PC-3 (cell line): ENCODE measurements at places on chromosomes 1 and 21. TPM values are rescaled to one million over a fixed set of nuclear protein-coding genes. Genes with fewer than 3 reads are reported as not detected.

DNA sequence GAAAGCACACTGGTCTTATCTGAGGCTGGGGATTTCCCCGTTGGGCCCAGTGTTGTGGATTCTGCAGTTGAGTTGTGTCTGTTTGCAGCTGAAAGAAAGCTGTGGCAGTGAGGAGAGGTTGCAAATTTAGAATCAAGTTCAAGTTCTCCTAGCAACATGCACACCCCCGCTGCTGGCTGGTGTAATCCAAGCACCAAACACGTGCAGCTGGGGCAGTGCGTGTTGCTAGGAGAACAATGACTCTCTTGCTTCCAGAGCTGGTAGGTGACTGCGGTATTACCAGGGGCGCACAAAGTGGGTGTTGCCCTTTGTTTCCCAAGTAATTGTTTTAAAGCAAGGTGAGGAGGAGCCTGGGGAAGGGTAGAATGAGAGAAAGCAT, 91.5 kb downstream of the IER5 start:
- H3K4me3 ChIP-seq: no peak overlapping the region
- no peaks in the 10 kb centered on the region for H3K4me1 ChIP-seq
- DNase-seq: no peak
- H3K27me3 ChIP-seq: no peaks in the 10 kb centered on the region
- H3K27ac ChIP-seq: no peak overlapping the region

- no peak for DNase-seq
- no peaks in the 10 kb centered on the region for H3K27me3 ChIP-seq
- no peak overlapping the region for H3K4me3 ChIP-seq
- no peaks in the 10 kb centered on the region for H3K36me3 ChIP-seq
- no peaks in the 10 kb centered on the region for H3K4me1 ChIP-seq
Observed at GRCh38 chr1:213266983-213267772, 216.1 kb downstream of the RPS6KC1 start.

GRCh38 chr1:86151427-86151826, 5.1 kb downstream of the COL24A1 start:
- DNase-seq: no peak
- H3K4me3 ChIP-seq: no peak overlapping the region
- peaks cover 9% of the 10 kb centered on the region for H3K4me1 ChIP-seq
- H3K27ac ChIP-seq: no peak overlapping the region
- H3K27me3 ChIP-seq: peaks cover 39% of the 10 kb centered on the region

DNA sequence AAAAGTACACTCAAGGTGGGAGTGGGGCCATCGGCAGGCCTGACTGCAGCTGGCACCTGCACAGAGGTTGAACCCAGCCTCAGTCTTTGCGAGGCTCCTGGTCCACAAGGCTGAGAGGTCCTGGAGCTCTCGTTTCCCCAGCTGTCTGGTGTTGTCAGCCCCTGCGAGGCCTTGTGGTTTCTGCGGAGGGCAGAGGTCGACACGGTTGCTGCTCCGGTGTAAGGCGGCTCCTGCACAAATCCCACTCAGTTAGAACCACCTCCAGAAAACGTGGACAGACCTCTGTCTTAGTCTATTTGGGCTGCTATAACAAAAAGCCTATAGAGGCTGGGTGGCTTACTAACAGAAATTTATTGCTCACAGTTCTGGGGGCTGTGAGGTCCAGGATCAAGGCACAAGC, 5.8 kb downstream of the KIAA1614 start:
- H3K4me1 ChIP-seq: no peaks in the 10 kb centered on the region
- no peak overlapping the region for H3K4me3 ChIP-seq
- no peaks in the 10 kb centered on the region for H3K36me3 ChIP-seq
- DNase-seq: no peak
- H3K27me3 ChIP-seq: no peaks in the 10 kb centered on the region
- no peak overlapping the region for H3K27ac ChIP-seq

DNA sequence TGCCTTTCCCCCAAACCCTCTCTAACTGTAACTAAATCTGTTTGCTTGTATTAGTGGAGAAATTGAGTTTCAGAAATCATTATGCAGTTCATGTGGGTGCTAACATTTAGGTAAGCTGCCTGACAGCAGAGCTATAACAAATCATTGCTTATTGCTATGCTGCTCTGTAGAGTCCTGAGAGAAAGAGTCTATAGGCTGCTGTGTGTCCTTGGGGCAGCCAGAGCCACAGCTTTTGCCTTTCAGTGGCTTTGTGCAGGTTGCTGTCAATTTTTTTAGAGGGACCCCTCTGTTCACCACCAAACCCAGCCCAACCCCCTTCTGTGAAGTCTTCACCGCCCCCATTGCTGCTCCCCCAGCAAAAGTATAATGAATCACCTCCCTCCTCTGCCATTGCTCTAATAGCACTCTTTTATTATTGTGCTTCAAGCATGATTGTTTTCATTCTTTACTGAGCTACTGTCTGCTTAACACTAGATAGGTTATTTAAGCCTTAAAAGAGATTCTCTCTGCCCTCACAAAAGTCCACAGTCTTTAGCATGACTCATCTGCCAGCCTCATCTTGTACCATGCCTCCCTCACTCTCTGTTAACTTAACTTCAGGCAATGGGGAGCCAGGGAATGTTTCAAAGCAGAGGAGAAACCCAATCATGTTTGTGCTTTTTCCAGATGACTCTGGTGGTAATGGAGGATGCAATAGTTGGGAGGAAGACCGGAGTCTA, 38.6 kb downstream of the DIRAS3 start:
- no peaks in the 10 kb centered on the region for H3K27me3 ChIP-seq
- no peaks in the 10 kb centered on the region for H3K4me1 ChIP-seq
- no peak for DNase-seq
- no peak overlapping the region for H3K4me3 ChIP-seq
- no peaks in the 10 kb centered on the region for H3K36me3 ChIP-seq

GRCh38 chr21:16569679-16570078, 839.9 kb downstream of the USP25 start:
- H3K27me3 ChIP-seq: no peaks in the 10 kb centered on the region
- H3K4me1 ChIP-seq: peaks cover 6% of the 10 kb centered on the region; the same call in 1 of the 2 replicates
- H3K36me3 ChIP-seq: no peaks in the 10 kb centered on the region
- no peak overlapping the region for H3K4me3 ChIP-seq
- DNase-seq: no peak

HES3 gene
- total RNA-seq: not detected in 2 replicates

DNA sequence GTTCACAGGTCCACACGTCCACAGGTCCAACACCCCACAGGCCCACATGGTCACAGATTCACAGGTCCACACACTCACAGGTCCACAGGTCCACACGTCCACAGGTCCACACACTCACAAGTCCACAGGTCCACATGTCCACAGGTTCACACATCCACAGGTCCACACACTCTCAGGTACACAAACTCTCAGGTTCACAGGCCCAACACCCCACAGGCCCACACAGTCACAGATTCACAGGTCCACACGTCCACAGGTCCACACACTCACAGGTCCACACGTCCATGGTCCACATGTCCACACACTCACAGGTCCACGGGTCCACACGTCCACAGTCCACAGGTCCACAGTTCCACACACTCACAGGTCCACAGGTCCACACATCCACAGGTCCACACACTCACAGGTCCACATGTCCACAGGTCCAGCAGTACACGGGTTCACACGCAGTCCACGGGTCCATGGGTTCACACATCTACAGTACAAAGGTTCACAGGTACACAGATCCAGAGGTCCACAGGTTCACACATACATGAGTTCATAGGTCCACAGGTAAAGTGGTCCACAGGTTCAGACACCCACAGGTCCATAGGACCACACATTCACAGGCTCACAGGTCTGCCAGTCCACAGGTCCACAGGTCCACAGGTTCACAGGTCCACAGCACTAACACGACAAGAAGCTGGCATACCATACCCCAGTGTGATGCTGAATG, 39.3 kb upstream of the COL6A2 start:
- H3K27ac ChIP-seq: peak overlapping the region; percentile 97
- no peak overlapping the region for H3K4me3 ChIP-seq
- no peak for DNase-seq

DNA sequence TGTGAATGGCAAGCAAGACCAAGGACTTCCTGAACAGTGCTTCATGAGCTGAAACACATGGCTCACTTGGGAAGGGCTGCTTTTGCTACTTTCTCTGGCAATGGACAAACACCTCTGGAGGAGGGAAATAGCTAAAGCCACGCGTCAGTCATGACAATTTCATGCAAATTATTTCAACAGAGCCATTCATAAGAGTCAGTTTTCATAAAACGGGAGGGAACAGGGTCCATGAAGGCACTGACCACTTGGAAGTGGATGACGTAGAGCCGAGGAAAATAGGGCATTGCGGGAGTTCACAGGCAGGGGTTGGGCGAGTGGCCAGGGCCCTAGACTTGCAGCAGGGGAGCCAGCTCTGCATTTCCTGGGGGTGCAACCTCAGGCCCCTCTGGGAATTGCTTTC, 43.9 kb downstream of the SDC3 start:
- H3K4me1 ChIP-seq: no peaks in the 10 kb centered on the region
- DNase-seq: no peak
- H3K36me3 ChIP-seq: no peaks in the 10 kb centered on the region
- no peaks in the 10 kb centered on the region for H3K27me3 ChIP-seq

- no peaks in the 10 kb centered on the region for H3K36me3 ChIP-seq
- H3K27me3 ChIP-seq: no peaks in the 10 kb centered on the region
- H3K4me3 ChIP-seq: no peak overlapping the region
- H3K27ac ChIP-seq: no peak overlapping the region
Observed at GRCh38 chr1:8988618-8988967, 37.6 kb downstream of the SLC2A7 start.

GRCh38 chr1:222010306-222010705, 268.4 kb upstream of the DUSP10 start:
- peak overlapping the region; percentile 28 for H3K27ac ChIP-seq
- no peak overlapping the region for H3K4me3 ChIP-seq
- H3K27me3 ChIP-seq: no peaks in the 10 kb centered on the region

TMEM125 gene
- total RNA-seq: 8.6 and 9.8 TPM in 2 replicates

CFHR1 gene
- total RNA-seq: not detected in 2 replicates

DNA sequence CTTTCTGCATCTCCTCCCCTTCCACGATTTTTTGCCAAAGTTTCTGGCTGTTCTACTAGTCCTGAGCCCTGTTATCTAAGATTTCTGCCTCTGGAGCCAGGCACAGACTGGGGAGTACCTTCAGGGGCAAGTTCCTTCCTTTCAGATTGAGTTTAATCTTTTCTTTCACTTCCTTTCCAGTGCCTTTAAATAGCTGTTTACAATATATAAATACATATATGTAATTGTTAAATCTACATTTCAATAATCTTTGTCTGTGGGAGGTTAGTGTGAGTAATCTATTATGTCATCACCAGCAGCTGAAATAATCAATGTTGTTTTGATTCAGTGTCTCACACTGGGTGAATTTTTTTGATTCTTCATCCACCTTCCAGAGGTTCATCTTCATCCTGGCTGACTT, 31.8 kb downstream of the DIPK1A start:
- H3K27ac ChIP-seq: no peak overlapping the region
- no peaks in the 10 kb centered on the region for H3K27me3 ChIP-seq
- DNase-seq: peak; percentile 6
- no peaks in the 10 kb centered on the region for H3K36me3 ChIP-seq
- H3K4me3 ChIP-seq: no peak overlapping the region
- H3K4me1 ChIP-seq: peaks cover 15% of the 10 kb centered on the region

GRCh38 chr21:41213021-41213420, 45.1 kb downstream of the BACE2 start:
- no peaks in the 10 kb centered on the region for H3K27me3 ChIP-seq
- no peaks in the 10 kb centered on the region for H3K36me3 ChIP-seq
- no peak overlapping the region for H3K27ac ChIP-seq
- no peak overlapping the region for H3K4me3 ChIP-seq

KIF26B gene
- 0.04 and 0.17 TPM in 2 replicates for total RNA-seq

BCL10 gene
- 28.1 and 29.9 TPM in 2 replicates for total RNA-seq

DNA sequence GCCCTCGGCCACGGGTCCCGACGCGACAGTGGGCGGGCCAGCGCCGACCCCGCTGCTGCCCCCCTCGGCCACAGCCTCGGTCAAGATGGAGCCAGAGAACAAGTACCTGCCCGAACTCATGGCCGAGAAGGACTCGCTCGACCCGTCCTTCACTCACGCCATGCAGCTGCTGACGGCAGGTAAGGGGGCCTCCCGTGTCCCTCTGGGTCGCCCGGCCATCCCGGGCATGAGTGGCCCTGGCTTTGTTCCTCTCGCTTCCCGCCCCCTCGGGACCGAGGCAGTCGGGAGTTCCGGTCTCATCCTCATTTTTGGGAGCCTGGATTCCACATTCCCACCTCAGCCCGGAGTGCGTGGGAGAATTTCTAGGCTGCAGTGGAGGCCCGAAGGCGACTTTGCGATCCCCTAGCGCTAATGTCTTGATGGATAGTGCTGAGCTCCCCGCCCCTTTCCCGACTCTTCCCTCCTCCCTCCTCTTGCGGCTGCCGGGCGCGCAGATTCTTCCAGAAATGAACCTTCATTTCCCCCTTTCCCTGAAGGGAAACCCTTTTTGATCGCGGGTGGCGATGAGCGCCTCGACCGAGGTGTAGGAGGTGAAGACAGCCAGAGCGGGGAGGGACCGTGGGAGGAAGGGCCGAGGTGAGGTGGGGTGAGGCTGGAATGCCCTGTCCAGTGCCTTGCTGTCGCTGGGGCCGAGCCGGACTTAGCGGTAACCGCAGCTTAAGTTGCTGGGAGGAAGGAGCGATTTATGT, 705 bp downstream of the KHDRBS1 start:
- DNase-seq: peak; percentile 29
- H3K36me3 ChIP-seq: peaks cover 6% of the 10 kb centered on the region; the same call in 1 of the 2 replicates
- H3K4me1 ChIP-seq: peaks cover 13% of the 10 kb centered on the region; the same call in 1 of the 2 replicates
- H3K27me3 ChIP-seq: no peaks in the 10 kb centered on the region

LRRC42 gene
- 23.9 and 27.3 TPM in 2 replicates for total RNA-seq

KCNJ9 gene
- not detected in 2 replicates for total RNA-seq

- H3K4me3 ChIP-seq: no peak within 1 kb of the TSS
- H3K27ac ChIP-seq: no peak within 1 kb of the TSS
- peaks cover 21% of the 10 kb centered on the region for H3K4me1 ChIP-seq
- no peaks in the 10 kb centered on the region for H3K36me3 ChIP-seq
- no peaks in the 10 kb centered on the region for H3K27me3 ChIP-seq
- no peak for DNase-seq
Observed at GRCh38 chr1:20185834-20186782, at the start of the genes PLA2G2C and UBXN10. Gene PLA2G2C (minus strand): TSS chr1:20186518. CDS start chr1:20177363, 9,155 bp downstream. Gene UBXN10 (plus strand): TSS chr1:20186096. CDS start chr1:20190562, 4,466 bp downstream.

DNA sequence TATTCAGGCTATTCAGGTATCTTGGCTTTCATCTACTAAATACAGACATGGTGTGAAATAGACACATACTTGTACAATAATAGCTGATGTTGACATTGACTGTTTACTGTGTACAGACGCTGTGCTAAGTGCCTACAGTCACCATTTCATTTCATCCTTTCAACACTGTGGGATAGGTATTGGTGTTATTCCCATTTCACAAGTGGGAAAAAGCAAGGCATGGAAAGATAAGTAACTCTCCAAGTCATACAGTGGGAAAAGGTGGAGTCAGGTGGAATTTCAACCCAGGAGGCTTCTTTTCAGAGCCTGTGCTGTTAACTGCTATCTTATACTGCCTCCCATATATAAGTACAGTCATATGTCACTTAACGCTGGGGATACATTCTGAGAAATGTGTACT, 49.6 kb upstream of the ATP1A1 start:
- no peaks in the 10 kb centered on the region for H3K4me1 ChIP-seq
- H3K36me3 ChIP-seq: no peaks in the 10 kb centered on the region
- no peak overlapping the region for H3K27ac ChIP-seq

KRTAP19-3 gene
- total RNA-seq: not detected in 2 replicates
